T-helper 22 cell (primary cell): ENCODE measurements at places on chromosomes 12 and 14.

DNA sequence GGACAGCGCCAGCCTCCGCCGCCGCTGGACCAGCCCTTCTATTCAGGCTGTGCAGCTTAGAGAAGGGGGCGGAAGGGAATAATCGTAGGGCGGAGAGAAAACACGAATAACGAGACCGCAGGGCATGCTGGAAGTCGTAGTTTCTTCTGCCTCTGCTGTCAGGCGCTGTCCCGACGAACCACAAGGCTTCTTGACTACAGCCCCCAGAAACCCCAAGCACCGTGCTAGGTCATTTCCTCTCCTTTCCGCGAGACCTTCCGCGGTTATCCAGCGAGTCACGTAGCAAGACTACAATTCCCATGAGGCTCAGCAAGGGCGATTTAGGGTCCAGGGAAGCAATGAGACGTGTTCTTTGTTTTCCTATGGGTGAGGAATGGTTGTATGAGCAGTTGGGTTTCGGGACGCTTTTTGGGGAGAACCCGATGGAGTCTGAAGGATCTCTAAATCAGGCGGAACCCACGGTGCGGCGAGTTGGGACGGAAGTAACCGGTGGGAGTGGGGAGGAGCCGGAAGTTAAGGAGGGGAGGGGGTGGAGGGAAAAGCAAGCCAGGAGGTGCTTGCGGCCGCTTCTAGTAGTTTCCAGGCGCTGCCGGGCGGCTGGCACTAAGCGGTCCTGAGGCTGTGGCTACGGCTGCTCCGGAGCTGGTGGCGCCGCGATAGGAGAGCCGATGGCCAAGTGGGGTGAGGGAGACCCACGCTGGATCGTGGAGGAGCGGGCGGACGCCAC lies at the start of the genes AHSA1 and VIPAS39:
TSS of gene AHSA1 (plus strand) at position 572 of the 727 bp plus-strand sequence. CDS start at position 669, 97 bp downstream.
TSS of gene VIPAS39 (minus strand) at position 80 of the 727 bp plus-strand sequence. CDS start 3,499 bp downstream, outside the sequence.
- peak; percentile 94 for DNase-seq

DNA sequence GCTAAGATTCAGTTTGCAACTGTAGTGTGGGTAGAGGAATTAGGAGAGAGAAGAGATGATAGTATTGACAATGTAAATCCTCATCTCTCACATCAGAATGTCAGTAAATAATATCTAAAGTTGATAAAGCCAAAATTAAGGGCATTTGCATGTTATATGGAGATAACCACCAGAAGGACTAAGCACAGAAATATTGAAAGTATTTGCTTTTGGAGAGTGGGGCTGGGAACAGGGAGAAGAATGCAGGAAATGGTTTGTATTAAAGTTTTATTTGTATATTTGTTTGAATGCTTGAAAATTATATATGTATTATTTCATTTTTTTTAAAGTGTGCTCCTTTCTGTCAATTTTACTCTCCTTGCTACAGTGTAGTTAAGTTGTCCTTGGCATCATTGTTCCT lies 491.4 kb downstream of the APAF1 start:
- no peak for DNase-seq

DNA sequence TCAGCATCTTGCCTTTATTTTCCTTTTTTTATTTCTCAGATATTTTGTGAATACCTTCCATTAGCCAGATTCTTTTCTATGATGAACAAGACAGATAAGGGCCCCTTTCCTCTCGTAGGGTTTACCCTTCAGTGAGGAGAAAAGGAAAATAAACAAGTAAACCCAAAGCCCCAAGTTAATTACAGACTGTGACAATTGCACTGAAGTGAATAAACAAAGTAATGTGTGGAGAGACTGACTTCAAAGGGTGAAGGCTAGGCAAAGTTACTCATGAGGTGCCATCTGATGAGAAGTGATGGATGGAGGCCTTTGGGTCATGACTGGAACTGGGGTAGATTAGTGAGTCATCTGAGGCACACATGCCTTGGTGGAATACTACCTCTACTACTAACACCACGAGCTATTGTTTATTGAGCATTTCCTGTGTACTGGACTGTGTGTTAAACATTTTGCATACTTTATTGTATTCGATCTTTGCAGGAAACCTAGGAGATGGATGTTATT lies 143.4 kb upstream of the PRICKLE1 start:
- DNase-seq, result no peak

- DNase-seq, result no peak
Observed at GRCh38 chr14:94933486-94933885, 163.6 kb upstream of the GSC start.

- no peak for DNase-seq
Observed at GRCh38 chr12:2246358-2246757, 193.6 kb downstream of the CACNA1C start.

GRCh38 chr14:88241810-88242209 lies 81.3 kb downstream of the KCNK10 start:
- no peak for DNase-seq

DNA sequence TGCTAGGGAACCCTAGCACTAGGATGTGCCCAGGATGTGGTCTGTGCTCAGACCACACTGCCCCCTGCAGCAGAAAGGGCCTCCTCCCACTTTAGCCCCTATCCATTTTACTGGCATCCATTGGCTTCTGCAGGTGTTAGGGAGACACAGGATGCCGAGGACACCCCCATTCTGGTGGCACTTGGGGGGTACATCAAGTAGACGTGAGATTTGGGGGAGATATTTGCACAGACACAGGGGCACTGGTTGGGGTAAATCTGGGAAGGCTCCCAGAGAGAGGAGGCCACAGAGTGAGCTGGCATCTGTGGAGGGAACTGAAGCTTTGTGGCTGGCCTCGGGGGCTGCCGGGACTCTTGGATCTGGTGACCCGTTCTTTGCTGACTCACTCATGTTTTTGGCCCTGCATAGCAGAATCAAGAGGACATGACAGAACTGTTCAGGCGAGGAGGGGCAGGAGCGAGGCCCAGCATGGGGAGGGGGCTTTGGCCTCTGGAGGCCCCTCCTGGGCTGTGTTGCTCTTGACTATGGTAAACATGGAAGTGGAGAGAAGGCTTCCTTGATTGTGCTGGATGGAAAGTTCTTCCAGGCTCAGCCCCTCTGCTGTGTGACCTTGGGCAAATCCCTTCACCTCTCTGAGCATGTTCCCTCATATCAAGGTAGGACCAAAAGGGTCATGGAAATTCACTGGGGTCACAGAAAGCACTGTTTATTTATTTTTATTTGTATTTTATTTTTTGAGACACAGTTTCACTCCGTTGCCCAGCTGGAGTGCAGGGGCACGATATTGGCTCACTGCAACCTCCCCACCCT lies 1.8 kb downstream of the PLBD2 start:
- DNase-seq, result no peak

DNA sequence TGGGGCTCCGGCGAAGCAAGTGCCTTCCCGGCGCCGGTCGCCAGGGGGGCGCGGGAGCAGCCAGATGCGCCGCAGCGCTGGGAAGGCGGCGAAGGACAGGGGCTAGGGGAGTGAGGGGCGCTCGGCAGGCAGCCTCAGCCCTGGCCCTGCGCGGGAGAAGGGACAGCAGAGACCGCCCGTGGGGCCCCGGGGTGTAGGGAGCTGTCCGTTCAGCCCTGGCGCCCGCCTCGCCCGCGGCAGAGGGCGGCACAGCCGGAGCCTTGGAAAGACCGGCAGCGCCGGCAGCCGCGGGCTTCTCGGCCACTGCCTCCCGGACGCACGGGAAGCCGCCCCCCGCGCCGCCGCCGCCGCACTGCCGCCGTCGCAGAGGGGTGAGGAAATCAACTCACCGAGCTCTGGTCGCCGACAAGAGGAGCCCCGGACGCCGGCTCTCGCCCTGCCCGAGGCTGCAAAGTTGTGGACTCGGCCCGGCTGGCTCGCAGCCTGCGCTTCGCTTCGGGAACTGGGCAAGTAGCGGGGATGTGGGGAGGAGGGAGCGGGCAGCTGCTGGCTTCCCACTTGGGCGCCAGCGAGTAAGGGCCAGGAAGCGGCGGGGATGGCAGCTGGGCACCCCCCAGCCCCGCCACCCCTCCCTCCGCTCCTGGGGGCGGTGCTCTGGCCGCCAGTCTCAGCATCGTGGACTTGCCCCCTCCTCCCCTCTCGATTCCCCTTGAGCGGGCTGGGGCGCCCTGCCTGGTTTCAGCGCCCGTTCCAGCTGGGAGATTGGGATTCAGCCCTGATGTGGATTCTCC lies at the start of gene ZDHHC22:
TSS of gene ZDHHC22 (minus strand) at position 578 of the 791 bp plus-strand sequence. CDS start 2,053 bp downstream, outside the sequence.
- no peak for DNase-seq

GRCh38 chr12:52903855-52904508 lies 894 bp downstream of the KRT8 start:
- no peak for DNase-seq

DNA sequence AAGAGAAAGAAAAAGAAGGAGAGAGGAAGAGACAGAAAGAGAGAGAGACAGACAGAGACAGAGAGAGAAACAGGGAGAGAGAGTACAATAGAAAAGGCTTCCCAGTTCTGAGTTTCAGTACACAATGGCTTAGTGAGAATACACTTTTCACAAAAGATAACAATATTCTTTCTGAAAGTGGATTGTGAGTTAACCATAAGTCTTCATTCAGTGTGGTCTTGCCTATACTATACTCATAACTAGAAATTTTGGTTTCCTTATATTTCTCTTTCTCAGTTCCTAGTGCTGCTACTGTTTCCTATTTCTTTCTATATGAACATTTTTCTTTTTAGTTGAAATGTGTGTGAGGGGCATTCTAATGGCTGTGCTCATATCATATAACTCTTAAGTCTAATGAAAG lies 9.3 kb downstream of the CD163L1 start:
- no peak for DNase-seq

DNA sequence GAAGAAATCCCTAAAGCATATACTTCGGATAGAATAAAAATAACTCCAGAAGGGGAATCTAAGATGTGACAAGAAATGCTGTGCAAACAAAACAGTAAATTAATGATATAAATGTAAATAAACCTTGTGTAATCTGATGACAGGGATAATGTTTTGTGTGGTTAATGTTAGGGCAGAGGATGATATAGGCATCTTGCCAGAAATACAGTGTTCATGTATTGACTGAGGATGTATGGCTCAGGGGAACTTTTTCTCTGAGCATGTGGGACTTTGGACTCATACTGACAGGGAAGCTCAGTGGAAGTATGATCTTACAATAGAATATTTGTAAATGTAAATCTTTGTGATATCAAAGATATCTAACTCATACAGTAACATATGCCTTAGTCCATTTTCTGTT lies 420.2 kb downstream of the TMTC2 start:
- DNase-seq, result no peak

DNA sequence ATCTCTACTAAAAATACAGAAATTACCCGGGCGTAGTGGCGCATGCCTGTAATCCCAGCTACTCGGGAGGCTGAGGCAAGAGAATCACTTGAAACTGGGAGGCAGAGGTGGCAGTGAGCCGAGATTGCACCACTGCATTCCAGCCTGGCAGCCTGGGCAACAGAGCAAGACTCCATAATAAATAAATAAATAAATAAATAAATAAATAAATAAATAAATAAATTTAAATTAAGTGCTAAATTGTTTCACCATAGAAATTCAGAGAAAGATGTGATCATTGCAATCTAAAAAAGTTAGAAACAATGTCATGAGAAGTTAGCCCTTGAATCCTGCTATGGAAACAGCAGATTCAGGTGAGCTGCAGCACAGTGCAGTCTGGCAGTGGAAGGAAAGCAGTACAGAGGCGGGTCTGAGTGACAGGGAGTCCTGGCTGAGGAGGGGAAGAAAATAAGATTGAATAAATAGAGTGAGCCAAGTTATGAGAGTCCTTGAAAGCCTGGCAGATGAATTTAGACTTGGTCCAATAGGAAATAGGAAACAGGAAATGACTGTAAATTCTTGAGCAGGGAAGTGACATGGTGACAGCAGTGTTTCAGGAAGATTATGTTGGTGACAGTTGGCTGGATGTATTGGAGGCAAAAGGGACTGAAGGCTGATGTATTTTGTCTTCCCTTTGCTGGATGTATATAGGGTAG lies 241.5 kb downstream of the GXYLT1 start:
- DNase-seq, result no peak

GRCh38 chr14:44420226-44420625 lies 86.9 kb downstream of the FSCB start:
- DNase-seq, result no peak

GRCh38 chr12:40921563-40922163 lies 229.4 kb downstream of the CNTN1 start:
- no peak for DNase-seq

GRCh38 chr14:106120101-106120500 lies 593.7 kb downstream of the TMEM121 start:
- DNase-seq, result no peak

GRCh38 chr12:100356644-100357223 lies at the start of gene SLC17A8:
Gene SLC17A8 (plus strand): TSS chr12:100357074. CDS start chr12:100357392, 318 bp downstream.
- DNase-seq, result no peak

- DNase-seq, result no peak
Observed at GRCh38 chr14:60183741-60184140, 18.5 kb upstream of the DHRS7 start.

DNA sequence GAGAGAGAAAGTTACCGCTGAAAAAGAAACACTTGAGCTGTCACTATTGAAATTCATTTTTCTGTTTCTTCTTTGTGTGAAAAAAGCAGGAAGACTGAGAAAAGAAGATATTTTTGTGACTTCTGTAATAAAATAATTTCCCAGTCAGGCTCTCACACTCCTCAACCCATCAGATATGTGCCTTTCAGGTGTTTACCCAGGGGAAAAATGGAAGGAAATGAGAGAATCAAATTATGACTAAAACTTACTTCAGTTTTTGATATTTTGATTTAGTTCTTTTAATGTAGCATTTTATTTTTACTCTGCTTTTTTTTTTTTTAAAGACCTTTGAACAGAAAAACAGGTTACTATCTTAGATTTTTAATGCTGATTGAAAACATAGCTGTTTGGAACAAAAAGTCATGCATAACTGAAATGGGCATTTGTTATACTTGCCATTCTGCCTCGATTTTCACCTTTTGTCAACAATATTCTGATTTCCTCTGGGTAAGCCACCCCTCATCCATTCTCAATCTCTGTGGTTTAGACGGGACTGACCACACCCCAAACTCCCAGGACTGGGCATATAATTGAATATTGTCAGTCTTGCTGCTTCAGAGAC lies 133.2 kb upstream of the KRR1 start:
- no peak for DNase-seq

DNA sequence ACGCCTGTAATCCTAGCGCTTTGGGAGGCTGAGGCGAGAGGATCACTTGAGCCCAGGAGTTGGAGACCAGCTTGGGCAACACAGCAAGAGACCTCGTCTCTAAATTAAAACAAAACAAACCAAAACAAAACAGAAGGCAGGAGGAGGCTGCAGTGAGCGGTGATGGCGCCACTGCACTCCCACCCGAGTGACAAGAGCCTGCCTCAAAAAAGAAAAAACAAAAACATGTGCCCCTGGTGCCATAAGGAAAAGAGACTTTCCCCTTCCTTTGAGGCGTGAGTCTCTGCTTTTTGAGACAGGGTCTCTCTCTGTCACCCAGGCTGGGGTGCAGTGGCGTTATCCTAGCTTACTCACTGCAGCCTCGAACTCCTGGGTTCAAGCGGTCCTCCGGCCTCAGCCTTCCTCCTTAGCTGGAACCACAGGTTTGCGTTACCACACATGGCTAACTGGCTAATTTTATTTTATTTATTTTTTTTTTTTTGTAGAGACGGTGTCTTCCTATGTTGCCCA lies 9.0 kb upstream of the EAPP start:
- no peak for DNase-seq

- DNase-seq, result peak; percentile 34
Observed at GRCh38 chr14:76919431-76920330, 93.5 kb downstream of the LRRC74A start.
